ENCODE measurements at places on chromosomes 1 and 21.

GRCh38 chr1:178168536-178168935 is 74.6 kb downstream of the RASAL2 start:
- no peak for DNase-seq

DNA sequence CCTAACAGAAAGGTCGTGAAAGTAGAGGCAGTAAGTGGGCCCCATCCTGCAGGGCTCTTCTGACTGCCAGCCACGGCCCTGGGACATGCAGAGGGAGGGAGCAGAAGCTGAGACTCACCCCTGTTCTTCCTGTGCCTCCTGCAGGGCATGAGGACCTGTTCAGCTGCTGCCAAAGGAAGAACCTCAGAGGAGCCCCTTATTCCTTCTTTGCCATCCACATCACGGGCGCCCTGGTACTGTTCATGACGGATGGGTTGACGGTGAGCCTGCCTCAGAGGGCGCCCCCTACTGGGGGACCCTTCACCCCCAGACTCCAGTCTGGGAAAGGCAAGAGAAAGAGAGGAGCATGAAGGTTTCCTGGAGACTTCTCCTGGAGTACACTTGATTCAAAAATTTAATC is 47.1 kb downstream of the ELK4 start:
- no peak for DNase-seq

GRCh38 chr21:36396325-36396724 is 11.1 kb downstream of the CHAF1B start:
- no peak for DNase-seq

DNA sequence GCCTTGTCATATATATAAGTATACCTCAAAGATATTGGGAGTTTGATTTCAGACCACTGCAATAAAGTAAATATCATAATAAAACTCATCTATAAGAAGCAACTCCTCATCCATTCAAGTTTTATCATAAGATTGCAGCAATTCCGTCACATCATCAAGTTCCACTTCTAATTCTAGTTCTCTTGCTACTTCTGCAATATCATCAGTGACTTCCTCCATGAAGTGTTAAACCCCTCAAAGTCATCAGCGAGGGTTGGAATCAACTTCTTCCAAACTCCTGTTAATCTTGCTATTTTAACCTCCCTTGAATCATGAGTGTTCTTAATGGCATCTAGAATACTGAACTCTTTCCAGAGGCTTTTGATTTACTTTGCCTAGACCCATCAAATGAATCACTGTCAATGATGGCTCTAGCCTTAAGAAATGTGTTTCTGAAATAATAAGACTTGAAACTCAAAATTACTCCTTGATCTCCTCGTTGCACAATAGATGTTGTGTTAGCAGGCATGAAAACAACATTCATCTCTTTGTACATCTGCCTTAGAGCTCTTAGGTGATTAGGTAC is 88.3 kb downstream of the RPE65 start:
- DNase-seq, result no peak

DNA sequence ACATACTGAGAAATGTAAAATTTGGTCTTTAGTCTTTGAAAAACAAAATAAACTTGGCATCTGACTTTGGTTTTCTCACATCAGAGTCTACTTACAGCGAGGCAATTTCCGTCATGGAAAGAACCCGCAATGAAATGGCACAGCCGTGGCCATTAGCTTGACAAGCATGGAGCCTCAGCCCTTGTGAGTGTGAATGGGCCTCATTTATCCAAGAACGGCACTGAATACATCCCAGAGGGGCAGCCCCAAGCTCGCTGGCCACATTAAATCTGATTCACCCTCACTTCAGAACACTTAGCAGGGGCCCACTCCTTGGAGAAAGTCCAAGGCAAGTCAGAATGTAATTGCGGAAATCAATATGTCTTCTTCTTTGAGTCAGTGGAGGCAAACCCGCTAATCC is 64.8 kb downstream of the ERG start:
- DNase-seq, result no peak

All from stimulated activated CD4-positive, alpha-beta T cell treated with anti-CD3 and anti-CD28 coated beads, Interleukin-1b, Interleukin-23, amount 100 ng/mL, for 4 hours (primary cell).